Aorta (tissue), 5 donors: ENCODE measurements at places on chromosomes 2 and 18. TPM values are rescaled to one million over a fixed set of nuclear protein-coding genes. Genes with fewer than 3 reads are reported as not detected.

Gene DAPL1
- total RNA-seq, result not detected

Gene EVX2
- total RNA-seq, result not detected

Gene G6PC2
- 0.23 TPM for total RNA-seq

Gene SATB2
- 14.5 TPM for total RNA-seq

Gene CKAP2L
- 0.65 TPM for total RNA-seq

Gene IL1RL2
- 0.54 TPM for total RNA-seq

Gene MLPH
- 3.4 TPM for total RNA-seq

Gene UGT1A6
- not detected for total RNA-seq

Gene COL3A1
- total RNA-seq, result 673 TPM

Gene LBH
- total RNA-seq, result 213 TPM

Gene PLCD4
- total RNA-seq, result 1.6 TPM

Gene CERKL
- total RNA-seq, result not detected

Gene SMYD1
- total RNA-seq, result not detected

Gene SNTG2
- 4.5 TPM for total RNA-seq

Gene PAIP2B
- total RNA-seq, result 5.4 TPM

Gene DCC
- 0.78 TPM for total RNA-seq

Gene NPHP1
- total RNA-seq, result 8.3 TPM

Gene TPO
- 6.6 TPM for total RNA-seq

Gene MROH2A
- total RNA-seq, result not detected
